ENCODE measurements at places on chromosomes 4 and X. TPM values are rescaled to one million over a fixed set of nuclear protein-coding genes. Genes with fewer than 3 reads are reported as not detected.

- H3K27me3 ChIP-seq = no peaks in the 10 kb centered on the region
- H3K4me3 ChIP-seq = no peak overlapping the region
- H3K27ac ChIP-seq = no peak overlapping the region
- no peaks in the 10 kb centered on the region for H3K36me3 ChIP-seq
- H3K4me1 ChIP-seq = no peaks in the 10 kb centered on the region
- no peak for DNase-seq
Measured at GRCh38 chr4:156654410-156654809, 317.2 kb downstream of the PDGFC start.

DNA sequence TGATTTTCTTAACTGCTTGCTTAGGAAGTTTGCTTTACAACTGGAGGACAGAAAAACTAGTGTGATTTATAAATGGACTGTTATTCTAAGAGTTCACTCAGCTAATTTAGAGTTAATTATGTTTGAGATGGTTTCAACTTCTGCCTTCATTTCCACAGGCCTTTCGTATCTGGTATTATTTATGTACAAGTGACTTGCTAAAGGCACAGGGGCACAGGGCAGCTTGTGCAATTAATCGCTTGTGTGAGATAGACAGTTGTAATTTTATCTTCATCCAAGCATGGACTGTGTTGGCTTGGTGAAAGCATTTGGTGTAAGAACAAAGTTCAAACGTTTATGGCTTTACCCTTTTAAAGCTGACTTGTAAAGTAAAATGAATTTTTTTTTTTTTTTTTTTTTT, 38.3 kb downstream of the GPAT3 start:
- no peak for DNase-seq
- no peaks in the 10 kb centered on the region for H3K27me3 ChIP-seq
- no peak overlapping the region for H3K27ac ChIP-seq
- H3K36me3 ChIP-seq = no peaks in the 10 kb centered on the region
- no peak overlapping the region for H3K4me3 ChIP-seq

- H3K4me3 ChIP-seq = peak overlapping the region; percentile 65
- no peak for DNase-seq
- peak overlapping the region; percentile 82 for H3K27ac ChIP-seq
- H3K36me3 ChIP-seq = no peaks in the 10 kb centered on the region
Measured at GRCh38 chrX:18424482-18425198, 768 bp upstream of the CDKL5 start.

- H3K27ac ChIP-seq = no peak overlapping the region
- no peaks in the 10 kb centered on the region for H3K27me3 ChIP-seq
- DNase-seq = no peak
- no peak overlapping the region for H3K4me3 ChIP-seq
- H3K4me1 ChIP-seq = no peaks in the 10 kb centered on the region
Measured at GRCh38 chr4:151029537-151029936, 14.5 kb upstream of the LRBA start.

GRCh38 chr4:20832826-20833225, 132.6 kb downstream of the PACRGL start:
- no peak for DNase-seq
- no peaks in the 10 kb centered on the region for H3K36me3 ChIP-seq
- H3K27ac ChIP-seq = no peak overlapping the region
- H3K4me3 ChIP-seq = no peak overlapping the region

DNA sequence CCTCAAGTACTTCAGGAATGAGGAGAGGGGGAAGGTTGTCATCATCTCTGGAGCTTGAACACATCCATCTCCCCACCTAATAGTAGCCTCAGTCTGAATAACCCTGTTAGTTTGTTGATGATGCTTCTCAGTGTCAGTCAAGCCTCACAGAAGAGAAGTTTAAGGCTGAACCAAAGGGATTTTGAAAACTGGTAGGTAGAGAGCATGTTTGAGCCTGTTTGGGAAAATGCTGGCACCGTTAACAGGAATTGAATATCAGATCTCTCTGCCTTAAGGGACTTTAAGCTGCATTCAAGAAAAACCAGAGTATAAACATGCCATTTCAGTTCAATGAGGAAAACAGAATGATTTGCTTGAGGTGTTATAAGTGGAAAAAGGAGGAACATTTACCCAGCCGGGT, 73.1 kb downstream of the MAPK10 start:
- H3K27me3 ChIP-seq = no peaks in the 10 kb centered on the region
- H3K4me1 ChIP-seq = no peaks in the 10 kb centered on the region
- DNase-seq = no peak
- no peak overlapping the region for H3K4me3 ChIP-seq
- no peak overlapping the region for H3K27ac ChIP-seq
- no peaks in the 10 kb centered on the region for H3K36me3 ChIP-seq

- no peaks in the 10 kb centered on the region for H3K36me3 ChIP-seq
- no peak overlapping the region for H3K27ac ChIP-seq
- no peaks in the 10 kb centered on the region for H3K4me1 ChIP-seq
- no peak overlapping the region for H3K4me3 ChIP-seq
- no peaks in the 10 kb centered on the region for H3K27me3 ChIP-seq
Measured at GRCh38 chrX:68232206-68232605, 201.1 kb downstream of the OPHN1 start.

DNA sequence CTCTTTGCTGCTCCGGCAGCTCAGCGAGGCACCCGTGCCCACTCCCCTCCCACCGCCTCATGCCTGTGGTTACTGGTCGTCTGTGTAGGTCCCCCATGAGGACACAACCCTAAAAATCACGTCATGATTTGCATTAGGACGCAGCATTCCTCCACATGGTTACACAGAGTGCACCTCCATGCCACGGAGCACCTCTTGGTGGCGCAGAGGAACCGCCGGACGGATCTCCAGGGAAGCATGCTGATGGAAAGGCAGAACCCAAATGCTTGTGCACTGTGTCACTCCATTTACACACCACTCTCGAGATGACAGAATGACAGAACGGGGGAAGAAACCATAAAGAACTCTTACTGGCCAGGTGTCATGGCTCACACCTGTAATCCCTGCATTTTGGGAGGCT, 22.4 kb downstream of the FAM53A start:
- peaks cover 4% of the 10 kb centered on the region for H3K4me1 ChIP-seq
- DNase-seq = no peak
- H3K27ac ChIP-seq = no peak overlapping the region

DNA sequence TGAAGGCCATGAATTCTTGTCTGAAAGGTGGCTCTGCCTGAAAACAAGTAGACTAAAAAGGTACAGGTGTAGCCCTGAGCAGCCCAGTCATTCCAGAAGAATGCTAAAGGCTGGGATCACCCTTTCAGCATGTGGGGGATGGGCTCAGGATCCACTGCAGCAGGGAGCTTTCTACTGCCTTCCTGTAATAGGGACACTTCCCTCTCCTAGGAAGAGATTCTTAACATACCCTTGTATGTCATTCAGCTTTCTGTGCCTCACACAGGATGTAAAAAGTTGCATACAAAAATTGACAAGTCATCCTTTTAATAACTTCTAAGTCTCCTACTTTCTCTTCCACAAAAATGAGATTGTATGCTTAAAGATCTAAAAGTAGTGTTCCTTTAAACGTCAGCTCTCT, 123.3 kb downstream of the ZNF518B start:
- H3K27me3 ChIP-seq = no peaks in the 10 kb centered on the region
- no peaks in the 10 kb centered on the region for H3K4me1 ChIP-seq
- no peaks in the 10 kb centered on the region for H3K36me3 ChIP-seq
- DNase-seq = no peak
- H3K4me3 ChIP-seq = no peak overlapping the region

Gene MAML3
- total RNA-seq = 16.8 TPM

Gene SSX4B
- not detected for total RNA-seq

Gene FRAS1
- total RNA-seq = 1.2 TPM

Gene ADH6
- not detected for total RNA-seq

Gene RTL3
- not detected for total RNA-seq

Gene PNMA3
- total RNA-seq = 1.7 TPM
